ENCODE measurements at places on chromosomes 12 and 14. TPM values are rescaled to one million over a fixed set of nuclear protein-coding genes. Genes with fewer than 3 reads are reported as not detected.

GRCh38 chr12:14365294-14366208 is at the start of gene ATF7IP:
ATF7IP (plus strand) TSS chr12:14365682; CDS start chr12:14423916, 58,234 bp downstream.
- peak; percentile 97 for DNase-seq

DNA sequence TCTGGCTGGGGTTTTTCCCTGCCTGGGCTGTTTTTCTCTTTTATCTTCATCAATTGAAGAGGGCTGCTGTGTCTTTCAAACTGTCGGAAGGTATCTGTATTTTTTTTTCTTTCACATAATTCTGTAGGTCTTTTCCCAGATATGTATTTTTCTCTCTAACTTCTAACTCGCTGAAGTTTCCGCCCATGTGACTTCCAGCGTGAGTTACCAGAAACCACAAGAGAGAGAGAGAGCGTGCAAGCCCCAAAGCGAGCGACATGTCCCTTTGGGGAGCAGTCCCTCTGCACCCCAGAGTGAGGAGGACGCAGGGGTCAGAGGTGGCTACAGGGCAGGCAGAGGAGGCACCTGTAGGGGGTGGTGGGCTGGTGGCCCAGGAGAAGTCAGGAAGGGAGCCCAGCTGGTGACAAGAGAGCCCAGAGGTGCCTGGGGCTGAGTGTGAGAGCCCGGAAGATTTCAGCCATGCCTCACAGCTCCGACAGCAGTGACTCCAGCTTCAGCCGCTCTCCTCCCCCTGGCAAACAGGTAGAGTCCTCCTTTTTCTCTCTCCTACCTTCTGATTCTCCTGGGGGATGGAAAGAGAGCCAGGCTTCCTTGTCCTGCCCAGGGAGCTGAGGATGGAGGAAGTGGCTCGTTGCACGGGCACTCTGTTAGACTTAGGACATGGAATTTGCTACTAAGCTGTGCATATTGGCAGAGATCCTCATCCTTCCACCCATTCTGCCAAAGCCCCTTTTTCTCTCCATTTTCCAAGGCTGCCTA is at the start of gene BATF:
TSS of gene BATF (plus strand) at position 246 of the 759 bp plus-strand sequence. CDS start at position 460, 214 bp downstream.
- no peak for DNase-seq

GRCh38 chr14:31677630-31678029 is 116.4 kb downstream of the NUBPL start:
- no peak for DNase-seq

DNA sequence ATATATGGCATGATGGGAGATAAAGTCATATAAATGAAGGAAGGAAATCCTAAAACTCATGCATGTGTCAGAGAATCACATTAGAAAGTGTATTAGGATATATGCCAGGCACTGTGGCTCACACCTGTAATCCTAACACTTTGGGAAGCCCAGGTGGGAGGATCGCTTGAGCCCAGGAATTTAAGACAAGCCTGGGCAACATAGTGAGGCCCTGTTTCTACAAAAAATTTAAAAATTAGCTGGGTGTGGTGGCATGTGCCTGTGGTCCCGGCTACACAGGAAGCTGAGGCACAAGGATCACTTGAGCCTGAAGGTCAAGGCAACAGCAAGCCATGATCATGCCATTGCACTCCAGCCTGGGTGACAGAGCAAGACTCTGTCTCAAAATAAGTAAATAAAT is 130.3 kb upstream of the ARID2 start:
- DNase-seq: no peak

GRCh38 chr12:26786491-26786864 is 46.5 kb downstream of the ITPR2 start:
- no peak for DNase-seq

Gene KRT77
- 0.41 TPM for total RNA-seq

GRCh38 chr14:61438036-61438435 is 116.7 kb downstream of the PRKCH start:
- DNase-seq: no peak

GRCh38 chr12:120936197-120936596 is 32.0 kb upstream of the SPPL3 start:
- DNase-seq: no peak

Gene ACSS3
- total RNA-seq: 16.5 TPM

DNA sequence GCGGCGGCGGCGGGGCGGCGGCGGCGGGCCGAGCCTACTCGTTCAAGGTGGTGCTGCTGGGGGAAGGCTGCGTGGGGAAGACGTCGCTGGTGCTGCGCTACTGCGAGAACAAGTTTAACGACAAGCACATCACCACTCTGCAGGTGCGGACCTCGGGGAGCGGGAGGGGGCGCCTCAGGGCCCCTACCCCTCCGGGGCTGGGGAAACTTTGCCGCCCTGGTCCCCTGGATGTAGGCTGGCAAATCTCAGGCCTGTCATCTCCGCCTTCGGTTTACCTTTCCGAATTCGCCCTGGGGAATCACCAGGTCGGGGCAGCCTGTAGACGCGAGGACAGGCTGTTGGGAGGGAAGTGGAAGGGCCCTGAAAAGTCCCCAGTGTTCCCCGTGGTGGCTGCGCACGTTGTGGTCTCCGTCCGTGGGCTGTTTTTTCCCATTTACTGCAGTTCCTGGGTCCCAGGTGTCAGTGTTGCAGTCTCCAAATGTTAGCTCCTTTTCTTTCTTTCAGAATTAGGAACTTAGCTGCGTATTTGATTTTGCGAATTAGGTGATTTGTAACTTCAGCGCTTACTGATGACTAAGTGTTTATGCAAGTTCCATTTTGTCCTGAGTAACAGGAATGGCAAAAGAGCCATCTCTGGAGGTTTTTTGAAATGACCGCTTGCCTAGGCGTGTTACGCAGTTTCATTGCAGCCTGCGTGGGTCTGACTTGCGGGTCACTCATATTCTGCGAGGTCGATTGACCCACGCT is 656 bp downstream of the RAB21 start:
- DNase-seq: peak; percentile 8

DNA sequence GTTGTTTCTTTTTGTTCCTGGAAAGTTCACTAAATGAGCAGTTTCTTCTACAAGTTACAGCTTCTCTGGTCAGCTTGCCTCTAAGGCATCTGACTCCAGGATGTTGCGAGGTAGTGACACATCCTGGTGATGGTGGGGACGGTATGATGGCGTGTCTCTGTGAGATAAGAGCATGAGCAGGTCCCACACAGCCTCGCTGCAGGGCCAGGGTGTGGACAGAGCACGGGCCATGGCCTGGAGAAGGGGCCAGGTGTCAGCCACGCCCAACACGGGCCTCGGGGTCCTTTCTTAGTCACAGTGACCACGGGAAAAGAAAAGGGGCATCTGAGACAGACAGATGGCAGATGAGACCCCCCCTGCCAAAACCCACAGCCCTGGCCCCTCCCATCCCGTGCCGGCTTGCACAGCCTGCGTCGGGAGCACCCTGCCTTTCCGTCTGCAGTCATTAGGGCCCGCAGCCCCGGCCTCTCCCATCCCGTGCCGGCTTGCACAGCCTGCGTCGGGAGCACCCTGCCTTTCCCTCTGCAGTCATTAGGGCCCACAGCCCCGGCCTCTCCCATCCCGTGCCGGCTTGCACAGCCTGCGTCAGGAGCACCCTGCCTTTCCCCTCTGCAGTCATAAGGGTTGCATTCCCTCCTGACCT is 79.3 kb upstream of the DYNC1H1 start:
- DNase-seq: no peak

GRCh38 chr14:24630872-24631477 is 3.0 kb downstream of the GZMB start:
- DNase-seq: no peak

Gene SENP1
- total RNA-seq: 23.2 TPM

All from thoracic aorta (tissue), 2 donors.